SW 1271 (cell line): ENCODE measurements at places on chromosomes 4 and X.
A peak's percentile ranks its signal among the peaks of the same experiment; 100 is the strongest.

DNA sequence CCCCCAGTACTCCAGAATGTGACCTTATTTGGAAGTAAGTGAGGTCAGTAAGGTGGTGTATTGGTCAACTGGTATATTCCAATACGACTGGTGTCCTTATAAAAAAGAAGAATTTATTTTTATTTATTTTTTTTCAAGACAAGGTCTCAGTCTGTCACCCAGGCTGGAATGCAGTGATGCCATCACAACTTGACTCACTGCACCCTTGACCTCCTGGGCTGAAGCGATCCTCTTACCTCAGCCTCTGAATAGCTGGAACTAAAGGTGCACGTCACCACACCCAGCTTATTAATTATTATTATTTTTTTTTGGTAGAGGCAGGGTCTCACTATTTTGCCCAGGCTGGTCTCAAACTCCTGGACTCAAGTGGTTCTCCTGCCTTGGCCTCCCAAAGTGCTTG, 115.1 kb upstream of the PITX2 start:
- no peak for DNase-seq

DNA sequence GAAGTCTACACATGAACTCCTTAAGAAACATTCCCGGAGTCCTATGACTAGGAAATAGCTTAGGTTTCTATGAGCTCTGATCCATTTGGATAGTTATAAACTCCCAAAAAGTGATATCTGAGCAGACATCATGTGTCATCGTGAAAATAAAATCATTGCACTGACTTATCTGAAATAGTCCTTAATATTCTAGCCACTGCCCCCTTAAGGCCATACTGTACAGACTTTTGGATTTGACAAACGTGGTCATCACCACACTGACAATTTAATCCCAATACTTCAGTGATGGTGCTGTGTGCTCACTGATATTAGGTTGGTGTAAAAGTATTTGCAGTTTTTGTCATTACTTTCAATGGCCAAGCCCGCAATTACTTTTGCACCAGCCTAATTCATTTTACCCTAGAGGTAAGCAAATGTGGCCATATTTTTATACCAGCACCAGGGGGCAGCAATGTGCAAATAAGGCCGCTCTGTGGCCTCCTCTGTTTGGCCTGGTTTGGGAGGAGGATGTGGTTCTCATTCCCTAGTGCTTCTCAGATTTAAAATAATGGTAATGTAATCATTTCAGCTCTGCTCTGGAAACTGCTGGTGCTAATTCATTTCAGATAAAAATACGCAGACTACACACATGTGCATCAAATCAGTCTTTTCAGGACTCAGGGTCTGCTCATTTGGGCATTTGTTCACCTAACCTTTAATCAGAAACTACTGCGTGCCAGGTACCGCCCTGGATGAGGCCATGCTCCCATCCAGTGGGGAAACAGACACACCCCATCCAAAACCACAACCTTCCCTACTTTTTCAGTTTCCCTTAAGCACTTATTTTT, 196.4 kb upstream of the C1QTNF7 start:
- peak; percentile 69 for DNase-seq

GRCh38 chrX:132023896-132024386, 839 bp downstream of the STK26 start:
- no peak for DNase-seq

GRCh38 chrX:81215685-81216084, 13.8 kb downstream of the SH3BGRL start:
- no peak for DNase-seq

GRCh38 chrX:48681539-48682183, 1.9 kb upstream of the WAS start:
- DNase-seq, result no peak

- DNase-seq, result no peak
These were observed 91.0 kb upstream of the PPP1R2C start for GRCh38 chrX:42869011-42869410.

- DNase-seq, result no peak
These were observed 826.6 kb upstream of the SLIT2 start for GRCh38 chr4:19425146-19425545.

DNA sequence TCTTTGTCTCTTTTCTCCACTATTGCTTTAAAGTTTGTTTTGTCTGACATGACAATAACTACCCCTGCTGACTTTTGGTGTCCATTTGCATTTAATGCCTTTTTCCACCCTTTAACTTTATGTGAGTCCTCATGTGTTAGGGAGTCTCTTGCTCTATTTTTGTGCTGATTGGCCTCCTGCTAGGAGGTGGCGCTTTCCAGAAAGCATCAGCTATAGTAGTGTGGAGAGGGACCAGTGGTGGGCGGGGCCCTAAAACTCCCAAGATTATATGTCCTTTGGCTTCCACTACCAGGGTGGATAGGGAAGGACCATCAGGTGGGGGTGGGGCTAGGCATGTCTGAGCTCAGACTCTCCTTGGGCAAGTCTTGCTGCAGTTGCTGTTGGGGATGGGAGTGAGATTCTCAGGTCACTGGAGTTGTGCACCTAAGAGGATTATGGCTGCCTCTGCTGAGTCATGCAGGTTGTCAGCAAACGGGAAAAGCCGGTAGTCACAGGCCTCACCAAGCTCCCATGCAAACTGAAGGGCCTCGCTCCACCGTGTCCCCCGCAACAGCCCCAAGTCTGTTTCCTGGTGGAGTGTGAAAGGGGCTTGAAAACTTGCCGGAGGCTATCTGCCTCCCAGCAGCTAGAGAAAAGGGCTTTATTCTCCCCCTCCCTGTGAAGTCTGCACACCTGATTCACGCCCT, 156.3 kb downstream of the CPEB2 start:
- no peak for DNase-seq

DNA sequence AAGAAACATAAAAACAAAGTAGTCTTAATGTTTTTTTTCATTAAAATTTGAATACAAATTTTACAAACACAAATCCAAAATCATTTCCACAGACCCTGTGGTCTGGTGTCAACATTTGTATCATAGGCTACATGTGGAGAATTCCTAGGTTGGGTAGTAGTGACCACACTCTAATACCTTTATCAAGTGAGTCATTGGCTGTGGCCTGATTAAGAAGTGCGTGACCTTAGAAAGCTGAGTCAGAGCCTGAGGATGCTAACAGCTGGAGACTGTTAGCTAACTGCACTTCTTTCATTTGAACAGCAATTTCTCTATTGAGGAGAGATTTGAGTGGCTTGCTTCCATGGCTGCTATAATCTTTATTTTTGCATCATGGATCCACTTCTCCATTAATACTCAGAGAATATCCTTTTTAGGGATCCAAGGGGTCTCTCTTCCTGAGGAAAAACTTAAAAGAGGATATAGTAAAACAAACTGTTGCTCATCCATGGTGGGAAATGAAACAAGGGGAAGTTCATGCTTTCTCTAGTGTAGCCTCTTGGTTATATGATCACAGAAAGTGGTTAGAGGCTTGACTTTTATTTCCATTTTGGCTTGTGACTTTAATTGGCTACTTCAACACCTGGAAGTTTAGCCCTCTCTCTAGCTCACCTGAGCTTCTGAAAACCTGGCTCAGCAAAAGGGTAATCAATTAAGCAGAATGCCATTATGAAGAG, 335.8 kb downstream of the PABPC4L start:
- DNase-seq, result peak; percentile 93
